Cortex of kidney (tissue), 1 donor: ENCODE measurements at places on chromosomes 3 and 15.
A peak's percentile ranks its signal among the peaks of the same experiment; 100 is the strongest.

DNA sequence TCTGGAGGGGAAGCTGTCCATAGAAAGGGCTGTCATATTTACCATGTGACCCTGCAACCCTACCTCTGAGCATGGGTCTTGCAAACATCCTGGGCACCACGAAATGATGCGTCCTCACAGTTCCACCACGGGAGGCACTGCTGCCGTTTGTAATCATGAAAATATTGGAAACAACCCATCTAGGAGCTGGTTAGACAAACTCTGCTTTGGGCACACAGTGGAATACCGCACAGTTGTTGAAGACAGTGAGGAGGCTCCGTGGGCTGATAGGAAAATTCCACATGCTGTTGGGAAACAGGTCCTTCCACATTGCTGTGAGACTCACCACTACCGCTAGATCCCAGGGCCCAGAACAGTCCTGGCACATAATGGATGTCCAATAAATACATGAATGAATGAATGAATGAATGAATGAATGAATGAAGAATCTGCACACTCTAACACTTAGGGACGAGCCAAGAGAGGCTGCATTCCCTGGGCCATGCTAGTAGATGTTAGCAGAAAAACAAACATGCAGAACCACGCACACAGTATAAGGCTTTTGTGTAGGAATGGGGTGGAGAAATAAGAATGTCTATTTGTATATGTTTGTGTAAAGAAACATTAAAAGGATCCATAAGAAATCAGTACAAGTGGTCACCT is 40.6 kb downstream of the TPRA1 start:
- DNase-seq: no peak

DNA sequence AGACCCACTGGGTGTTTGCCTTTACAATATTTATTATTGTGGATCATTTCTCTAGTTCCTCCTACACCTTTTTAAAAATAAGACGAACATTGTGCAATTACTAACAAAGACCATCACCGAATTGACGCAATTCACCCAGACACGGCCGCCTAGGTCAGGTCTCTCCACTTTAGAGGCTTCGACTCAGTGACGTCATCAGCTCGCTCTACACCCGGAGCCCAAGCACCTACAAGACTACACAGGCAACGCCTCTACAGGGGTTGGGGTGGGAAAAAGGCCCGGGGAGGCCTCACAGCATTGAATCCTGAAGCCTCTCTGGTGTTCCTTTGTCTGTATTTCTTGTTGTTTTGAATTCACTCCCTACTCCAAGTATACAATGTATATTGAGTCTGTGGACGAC is 16.6 kb downstream of the ZIC4 start:
- no peak for DNase-seq

DNA sequence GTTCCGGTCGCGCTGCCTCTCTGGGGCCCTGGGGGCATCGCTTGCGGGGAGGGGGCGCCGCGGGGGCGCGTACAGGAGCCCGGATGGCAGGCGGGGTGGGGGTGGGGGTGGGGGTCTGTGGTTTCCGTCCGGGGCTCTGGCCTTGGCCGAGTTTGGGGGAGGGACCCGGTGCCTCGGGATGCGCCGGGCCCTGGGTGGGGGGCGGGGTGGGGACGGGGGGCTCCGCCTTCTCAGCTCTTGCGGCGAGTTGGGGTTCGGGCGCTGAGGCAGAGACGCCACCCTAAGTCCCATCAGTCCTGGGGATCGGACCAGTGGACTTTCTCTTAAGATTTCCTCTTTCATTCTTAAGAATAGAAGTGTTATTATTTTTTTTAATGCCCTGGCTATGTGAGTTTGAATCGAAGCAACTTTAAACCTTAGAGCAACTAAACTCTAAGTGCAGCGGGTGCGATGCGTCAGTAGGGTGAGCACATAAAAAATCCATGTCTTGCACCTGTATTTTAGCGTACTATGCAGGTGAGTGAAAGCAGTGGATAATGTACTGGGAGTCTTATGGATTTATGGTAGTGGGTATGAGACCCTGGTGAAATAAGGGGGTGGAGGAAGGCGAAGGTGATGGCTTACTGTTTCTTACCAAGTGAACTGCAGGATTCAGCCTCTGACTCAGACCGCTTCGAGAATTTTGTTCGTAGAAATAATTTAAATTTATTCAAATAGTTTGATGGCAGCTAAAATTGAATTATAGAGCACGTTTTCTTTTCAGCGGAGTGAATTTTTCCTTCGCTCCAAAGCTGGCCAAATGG is 762 bp downstream of the CTNNB1 start:
- DNase-seq: no peak

DNA sequence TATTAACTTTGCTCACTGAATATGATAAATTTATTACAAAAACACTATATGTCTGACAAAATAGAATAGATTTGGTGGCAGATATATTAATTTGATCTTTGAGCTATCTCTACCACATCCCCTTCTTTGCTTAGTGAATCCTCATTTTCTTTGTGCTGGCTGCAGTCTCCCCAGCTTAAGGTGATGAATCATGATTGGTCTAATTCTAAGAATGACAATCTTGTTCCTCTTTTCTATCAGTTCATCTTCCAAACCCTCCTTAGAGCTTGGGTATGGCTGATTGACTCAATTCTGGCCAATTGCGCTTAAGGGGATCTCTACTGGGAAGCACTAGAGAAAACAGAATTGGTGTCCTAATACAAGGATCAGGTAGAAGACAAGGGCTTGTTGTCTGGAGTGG is 309.6 kb upstream of the GOLIM4 start:
- DNase-seq: no peak

DNA sequence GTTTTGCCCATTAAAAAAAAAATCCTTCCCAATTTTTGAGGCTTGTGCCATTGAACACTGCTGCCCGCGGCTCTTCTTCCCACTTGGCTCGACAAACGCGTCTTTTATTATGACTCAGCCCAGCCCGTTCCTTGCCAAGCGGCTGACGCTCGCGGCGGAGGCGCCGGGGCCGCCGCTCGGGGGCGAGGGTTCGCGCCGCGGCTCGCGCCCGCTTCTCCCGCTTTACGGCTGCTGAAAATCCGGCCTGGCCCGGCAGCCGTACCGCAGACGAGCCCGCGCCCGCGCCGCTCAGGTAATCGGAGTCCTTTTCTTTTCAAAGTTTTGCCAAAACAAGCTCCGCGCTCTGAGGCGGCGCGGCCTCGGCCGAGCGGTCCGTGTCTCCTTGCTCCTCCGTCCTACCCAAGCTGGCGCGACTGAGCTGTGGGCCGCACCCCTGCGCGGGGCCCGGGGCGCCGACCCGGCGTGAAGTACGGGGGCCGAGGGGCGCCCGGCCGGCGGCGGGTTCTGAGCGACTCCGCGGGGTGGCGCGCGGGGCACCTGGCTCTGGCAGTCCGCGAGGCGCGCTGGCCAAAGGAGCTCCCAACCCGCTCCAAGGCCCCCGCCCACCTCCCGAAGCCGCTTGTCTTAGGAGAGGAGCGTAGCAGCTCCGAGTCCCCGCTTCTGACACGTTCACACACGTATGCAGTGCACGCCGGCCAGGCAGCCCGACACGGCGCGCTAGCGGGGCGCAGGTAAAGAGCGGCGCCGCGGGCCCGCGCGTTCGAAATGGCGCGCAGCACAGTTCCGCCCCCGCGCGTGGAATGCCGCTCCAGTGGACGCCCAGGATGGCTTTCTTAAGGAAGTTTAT is 418.2 kb upstream of the NAALADL2 start:
- DNase-seq: peak; percentile 79

GRCh38 chr3:197308591-197308990 is 10.2 kb upstream of the DLG1 start:
- DNase-seq: no peak

GRCh38 chr3:149243540-149243939 is 21.9 kb upstream of the CP start:
- DNase-seq: no peak

GRCh38 chr3:114550165-114550564 is 256.3 kb downstream of the TIGIT start:
- DNase-seq: no peak

DNA sequence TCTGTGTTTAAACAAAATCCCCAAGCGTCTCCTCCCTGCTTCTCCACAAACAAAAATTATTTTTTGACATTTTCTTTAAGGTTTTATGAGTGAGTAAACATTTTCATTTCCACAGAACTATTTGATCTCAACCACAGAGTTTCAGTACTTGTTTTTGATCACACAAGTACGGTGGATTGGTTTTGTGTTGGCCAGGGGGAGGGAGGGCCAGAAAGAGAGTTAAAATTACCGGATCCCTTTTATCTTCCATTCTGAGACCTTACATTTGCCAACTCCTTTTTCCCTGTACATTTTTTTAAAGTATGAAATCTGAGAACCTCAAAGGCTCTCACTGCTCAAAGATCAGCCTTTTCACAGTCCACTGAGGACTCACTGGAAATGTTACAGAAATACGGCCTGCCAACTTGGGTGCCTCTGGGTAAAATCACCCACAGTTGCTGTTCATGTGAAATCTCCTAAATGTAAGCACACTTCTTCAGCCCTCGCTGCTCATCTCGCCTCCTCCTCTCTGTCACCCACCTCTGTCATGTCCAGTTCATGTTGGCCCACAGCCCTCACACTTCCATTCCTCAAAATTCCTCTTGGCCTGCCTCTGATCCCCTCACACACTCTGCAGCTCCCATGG is 1.7 kb downstream of the HOMER2 start:
- no peak for DNase-seq

DNA sequence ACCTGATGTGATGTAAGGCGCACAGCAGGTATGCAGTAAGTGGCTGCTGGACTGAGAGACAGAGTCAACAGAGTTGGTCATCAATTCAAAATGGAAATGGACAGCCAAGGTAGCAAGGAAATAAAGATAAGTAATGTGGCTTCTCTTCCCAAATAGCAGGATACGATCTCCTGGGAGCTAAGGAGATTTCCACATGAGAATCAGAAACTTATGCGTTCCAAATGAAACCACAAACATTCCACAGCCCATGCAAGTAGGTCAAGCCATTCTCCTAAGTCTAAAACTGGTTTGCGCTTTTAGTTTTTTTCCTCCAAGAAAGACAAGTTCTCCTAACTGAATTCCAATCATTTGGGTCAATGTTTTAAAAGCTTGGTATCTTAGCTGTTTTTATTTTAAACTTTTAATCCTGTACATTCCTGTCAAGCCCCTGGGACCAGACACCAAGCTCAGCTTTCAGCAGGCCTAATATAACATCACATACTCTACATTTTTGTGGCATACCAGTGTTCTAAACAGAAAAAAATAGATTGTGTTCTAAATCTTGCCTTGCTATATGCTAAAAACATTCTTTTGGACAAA is 73.7 kb upstream of the TSPAN3 start:
- DNase-seq: no peak

- DNase-seq: no peak
These were observed 30.3 kb downstream of the IL12A start for GRCh38 chr3:160018959-160019358.

GRCh38 chr3:139113993-139114375 is 69.3 kb upstream of the PRR23C start:
- DNase-seq: no peak

DNA sequence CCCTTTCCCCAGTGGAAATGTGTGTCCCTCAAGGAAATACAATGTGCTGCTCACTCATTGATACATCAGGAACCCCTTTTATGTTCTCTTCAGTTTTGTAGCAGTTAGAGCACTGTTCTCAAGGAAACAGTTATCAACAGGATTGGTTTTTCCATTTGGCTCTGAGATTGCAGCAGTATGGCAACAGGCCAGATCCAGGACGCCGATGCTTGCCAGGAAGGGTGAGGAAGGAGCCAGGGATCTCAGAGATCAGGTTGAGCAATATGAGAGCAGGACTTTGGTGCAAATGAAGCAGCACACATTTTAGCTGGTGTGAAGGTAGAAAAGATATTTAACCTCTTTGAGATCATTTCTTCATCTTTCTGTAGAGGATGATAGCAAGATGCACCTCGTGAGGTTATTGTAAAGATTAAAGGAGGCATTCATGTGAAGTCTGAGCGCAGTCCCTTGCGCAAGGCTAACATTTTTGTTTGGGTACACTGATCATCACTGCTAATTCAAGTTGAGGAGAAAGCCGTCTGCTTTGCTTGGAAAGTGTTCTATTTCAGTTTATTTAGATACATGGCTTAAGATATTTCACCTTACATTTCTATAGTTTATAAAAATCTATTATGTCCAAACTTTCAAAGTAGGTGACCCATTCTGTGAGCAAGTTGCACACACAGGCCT is 68.5 kb downstream of the KCNH8 start:
- no peak for DNase-seq

GRCh38 chr15:96343113-96344059 is 12.9 kb downstream of the NR2F2 start:
- no peak for DNase-seq

DNA sequence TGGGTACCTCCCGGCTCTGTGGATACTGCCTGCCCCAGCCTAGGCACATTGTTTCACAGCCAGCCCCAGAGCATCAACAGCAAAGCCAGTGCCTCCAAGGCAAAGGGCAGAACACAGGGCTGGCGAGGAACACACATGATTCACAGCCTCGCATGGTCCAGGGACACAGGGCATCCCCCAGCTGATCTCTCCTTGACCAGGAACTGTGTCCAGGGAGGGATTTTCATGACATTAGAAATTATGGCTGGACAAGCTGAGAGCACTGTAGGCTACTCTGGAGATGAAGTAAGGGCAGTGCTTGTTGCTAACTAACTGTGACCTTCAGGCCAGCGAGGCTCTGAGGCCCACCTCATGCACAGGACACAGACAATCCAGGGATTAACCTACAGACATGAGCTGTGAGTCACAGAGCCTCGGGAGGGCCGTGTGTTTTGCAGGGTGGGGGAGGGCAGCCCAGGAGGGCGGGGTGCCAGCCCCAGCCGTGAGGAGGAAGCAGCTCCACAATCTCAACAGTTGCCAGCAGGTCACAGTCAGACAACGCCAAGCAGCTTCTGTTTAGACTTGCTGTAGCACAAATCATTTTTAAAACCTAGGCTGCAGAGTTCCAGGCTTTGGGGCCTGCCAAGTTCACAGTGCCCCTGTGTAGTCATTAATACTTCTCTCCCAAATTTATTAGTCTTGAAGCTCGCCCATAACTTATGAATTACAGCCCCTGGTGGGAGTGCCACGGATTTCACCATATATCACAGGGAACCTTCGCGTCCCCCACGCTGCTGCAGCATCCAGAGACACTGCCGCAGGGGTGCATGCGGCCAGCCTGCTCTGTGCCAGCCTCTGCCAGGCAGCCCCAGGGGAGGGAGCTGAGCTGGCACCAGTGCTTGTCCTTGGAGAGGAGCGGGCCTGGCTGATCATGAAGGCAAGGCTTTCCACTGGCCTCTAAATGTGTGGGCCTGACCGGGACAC is 114.7 kb downstream of the ETFA start:
- DNase-seq: no peak

- no peak for DNase-seq
These were observed 24.1 kb upstream of the MRPS22 start for GRCh38 chr3:139319428-139320402.

DNA sequence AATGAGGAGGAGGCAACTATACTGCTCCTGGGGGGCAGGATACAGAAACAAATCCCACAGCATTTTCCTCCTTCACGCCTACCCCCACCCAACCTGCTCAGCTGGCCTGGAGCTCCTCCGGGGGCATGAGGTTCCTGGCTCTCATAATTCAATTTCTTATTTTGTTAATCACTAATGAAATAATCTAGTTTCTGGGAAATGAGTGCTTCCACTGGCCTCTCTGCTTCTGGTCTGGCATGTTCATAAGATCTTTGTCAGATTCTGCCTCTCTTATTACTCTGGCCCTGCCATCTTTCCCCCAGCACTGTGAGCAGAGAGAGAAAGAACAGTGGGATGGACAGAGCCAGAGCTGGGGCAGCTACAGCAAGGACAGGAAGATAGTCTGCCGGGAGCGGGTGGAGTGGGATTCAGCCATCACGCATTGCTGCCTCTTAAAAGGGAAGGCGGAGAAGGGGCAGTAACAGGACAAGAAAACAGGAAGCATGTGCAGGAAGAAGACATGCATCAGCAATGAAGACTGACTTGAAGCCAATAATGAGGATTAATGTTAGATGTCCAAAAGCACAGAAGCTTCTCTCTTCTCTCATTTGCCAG is 13.6 kb downstream of the RPAP1 start:
- no peak for DNase-seq
